HFFc6 (cell line): ENCODE measurements at places on chromosomes 12 and 14. TPM values are rescaled to one million over a fixed set of nuclear protein-coding genes. Genes with fewer than 3 reads are reported as not detected.

Gene INHBC
- not detected in 3 replicates for total RNA-seq

- H3K36me3 ChIP-seq, result no peaks in the 10 kb centered on the region
- H3K27ac ChIP-seq, result no peak overlapping the region
- H3K4me1 ChIP-seq, result no peaks in the 10 kb centered on the region
- peaks cover 2% of the 10 kb centered on the region; the same call in 1 of the 2 replicates for H3K27me3 ChIP-seq
Measured at GRCh38 chr12:39461059-39461458, 18.1 kb upstream of the KIF21A start.

DNA sequence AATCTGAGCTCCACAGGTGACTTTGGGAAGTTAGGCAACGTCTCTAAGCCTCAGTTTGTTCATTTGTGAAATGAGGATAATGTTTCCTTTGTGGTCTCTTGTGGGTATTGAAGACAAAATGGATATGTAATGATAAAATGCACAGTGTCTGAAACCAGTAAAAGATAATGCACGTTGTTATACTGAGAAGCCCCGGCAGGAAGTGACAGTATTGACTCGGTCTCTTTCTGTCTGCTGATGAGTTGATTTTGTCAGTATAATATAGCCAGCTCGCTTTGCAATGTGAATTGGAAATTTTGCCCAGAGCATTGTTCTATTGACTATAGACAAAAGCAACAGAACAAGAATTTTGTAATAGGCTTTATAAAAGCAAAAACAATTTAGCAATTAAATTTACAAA, 49.2 kb upstream of the SLC38A1 start:
- H3K27me3 ChIP-seq, result peaks cover 3% of the 10 kb centered on the region; the same call in 1 of the 2 replicates
- H3K27ac ChIP-seq, result no peak overlapping the region
- no peak for DNase-seq
- 0 out of 2 replicates have a peak, but pooled peaks cover 13% of the 10 kb centered on the region for H3K36me3 ChIP-seq

DNA sequence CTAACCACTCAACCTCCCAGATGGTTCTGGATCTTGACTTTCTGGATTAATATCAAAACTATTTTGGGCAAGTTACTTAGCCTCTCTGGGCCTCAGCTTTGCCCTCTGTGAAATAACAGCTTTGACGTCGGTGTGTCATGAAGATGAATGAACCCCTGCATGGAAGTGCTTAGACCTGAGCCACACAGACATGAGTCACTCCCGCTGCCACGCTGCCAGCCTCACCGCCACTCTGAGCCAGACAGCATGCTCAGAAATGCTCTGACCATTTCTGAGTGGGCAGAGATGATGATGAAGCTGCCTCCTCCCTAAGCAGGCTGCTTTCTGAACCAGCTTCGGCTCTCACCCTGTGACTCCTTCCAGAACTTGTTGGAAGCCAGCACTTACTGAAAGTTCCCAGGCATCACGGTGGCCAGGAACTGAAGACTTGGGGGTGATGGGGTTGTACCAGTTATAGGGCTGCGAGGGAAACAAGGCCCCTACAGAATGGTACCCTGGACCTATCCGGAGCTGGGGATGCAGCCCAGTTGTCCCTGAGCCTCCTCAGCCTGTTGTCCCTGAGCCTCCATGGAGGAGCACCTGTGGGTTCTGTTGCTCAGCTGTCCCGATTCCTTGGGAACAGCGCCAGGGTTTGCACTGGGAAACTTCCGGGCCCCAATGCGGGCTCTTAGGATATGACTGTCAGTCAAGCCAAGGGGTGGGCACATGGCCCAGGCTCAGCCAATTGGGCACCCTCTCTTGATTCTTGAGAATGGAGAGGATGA, 2.0 kb upstream of the CCDC197 start:
- H3K4me3 ChIP-seq, result no peak overlapping the region
- peaks cover 12% of the 10 kb centered on the region for H3K27me3 ChIP-seq
- H3K4me1 ChIP-seq, result peaks cover 15% of the 10 kb centered on the region
- peak; percentile 71 for DNase-seq

- H3K27ac ChIP-seq, result peak overlapping the region; percentile 75
- peak; percentile 52 for DNase-seq
- H3K4me1 ChIP-seq, result peaks cover 52% of the 10 kb centered on the region
- no peaks in the 10 kb centered on the region; the same call in 1 of the 2 replicates for H3K27me3 ChIP-seq
Measured at GRCh38 chr12:120853188-120853587, 51.0 kb downstream of the SPPL3 start.
